Stimulated activated CD4-positive, alpha-beta T cell treated with anti-CD3 and anti-CD28 coated beads, Interleukin-4, amount 100 ng/mL, for 4 hours (primary cell): ENCODE measurements at places on chromosomes 1 and 21.

GRCh38 chr1:212935387-212935981 is 14.9 kb upstream of the VASH2 start:
- no peak for DNase-seq

- DNase-seq: no peak
Observed at GRCh38 chr1:157781048-157781447, 4.1 kb upstream of the FCRL2 start.

DNA sequence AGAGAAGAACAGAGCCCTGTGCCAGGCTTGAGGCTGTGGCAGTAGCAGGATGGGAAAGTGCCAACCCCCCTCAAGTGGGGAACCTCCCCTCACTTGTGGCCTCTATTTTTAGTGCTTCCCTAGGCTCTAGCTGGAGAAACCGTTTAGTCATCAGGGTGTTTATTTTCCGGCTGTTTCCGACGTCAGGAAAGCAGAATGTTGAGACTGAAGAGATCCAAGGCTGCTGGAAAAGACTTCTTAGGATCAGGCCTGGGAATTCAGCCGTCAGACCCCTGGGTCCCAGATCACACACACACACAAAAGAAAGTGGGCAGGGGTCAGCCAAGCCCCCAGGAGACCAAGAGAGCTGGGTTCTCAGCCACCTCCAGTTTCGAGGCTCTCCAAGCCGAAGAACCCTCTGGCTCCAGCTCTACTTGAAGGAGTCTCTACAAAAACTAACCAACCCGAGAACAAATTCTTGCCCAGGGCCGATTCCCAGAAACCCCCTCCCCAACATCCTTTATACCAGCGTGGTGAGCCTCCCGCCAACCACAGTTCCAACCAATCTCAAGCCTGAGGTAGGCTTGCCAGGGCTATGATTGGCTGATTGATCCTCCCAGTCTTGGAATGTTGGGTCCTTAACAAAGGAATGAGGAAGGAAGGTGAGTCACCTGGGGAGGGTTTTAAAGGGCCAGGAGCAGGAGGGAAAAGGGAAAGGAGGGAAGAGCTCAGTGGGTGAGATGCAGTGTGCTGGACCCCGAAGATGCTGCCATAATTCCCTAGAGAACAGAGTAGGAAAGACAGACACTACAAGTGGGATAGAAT is 2.5 kb upstream of the MEF2D start:
- DNase-seq: no peak

- no peak for DNase-seq
Observed at GRCh38 chr1:33382661-33383415, 48.1 kb downstream of the PHC2 start.

- DNase-seq: no peak
Observed at GRCh38 chr21:44482581-44483287, 27.4 kb downstream of the LRRC3 start.

DNA sequence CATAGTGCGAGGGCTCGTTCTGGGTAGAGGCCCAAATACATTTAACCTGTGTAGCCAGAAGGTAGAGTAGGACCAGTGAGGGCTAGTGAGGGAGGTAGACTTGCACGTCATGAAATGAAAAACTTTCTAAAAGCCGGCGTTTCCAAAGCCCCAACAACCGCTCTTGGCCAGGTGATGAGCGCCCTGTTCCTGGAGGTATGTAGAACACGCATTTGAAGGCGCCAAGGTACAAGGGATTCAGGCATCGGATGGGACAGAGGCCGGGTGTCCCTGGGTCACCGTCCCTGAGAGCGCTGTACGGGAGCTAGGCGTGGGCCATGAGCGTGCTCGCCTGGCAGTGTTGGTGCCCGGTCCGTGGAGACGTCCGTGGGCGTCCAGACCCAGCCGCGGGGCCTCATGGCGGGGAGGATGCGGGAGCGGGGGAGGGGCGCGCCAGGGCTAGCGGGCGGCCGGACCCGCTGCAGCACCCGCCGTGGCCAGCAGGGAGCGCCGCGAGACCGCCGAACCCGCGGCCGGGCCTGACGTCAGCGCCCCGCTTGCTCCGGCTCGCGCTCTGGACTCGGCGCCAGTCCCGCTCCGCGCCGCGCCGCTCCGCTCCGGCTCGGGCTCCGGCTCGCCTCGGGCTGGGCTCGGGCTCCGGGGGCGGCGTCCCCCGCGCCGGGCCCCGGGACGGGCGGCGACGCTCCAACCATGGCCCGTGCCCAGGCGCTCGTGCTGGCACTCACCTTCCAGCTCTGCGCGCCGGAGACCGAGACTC is at the start of gene PTPRU:
Gene PTPRU (plus strand): TSS at position 568 of the 757 bp plus-strand sequence. CDS start 123 bp downstream, at position 691.
- peak; percentile 67 for DNase-seq

GRCh38 chr1:203139976-203140475 is 12.5 kb downstream of the ADORA1 start:
- DNase-seq: no peak

- DNase-seq: peak; percentile 63
Observed at GRCh38 chr1:27102707-27103468, 52.0 kb downstream of the SLC9A1 start.

GRCh38 chr1:18999359-18999758 is 42.9 kb upstream of the IFFO2 start:
- DNase-seq: no peak

DNA sequence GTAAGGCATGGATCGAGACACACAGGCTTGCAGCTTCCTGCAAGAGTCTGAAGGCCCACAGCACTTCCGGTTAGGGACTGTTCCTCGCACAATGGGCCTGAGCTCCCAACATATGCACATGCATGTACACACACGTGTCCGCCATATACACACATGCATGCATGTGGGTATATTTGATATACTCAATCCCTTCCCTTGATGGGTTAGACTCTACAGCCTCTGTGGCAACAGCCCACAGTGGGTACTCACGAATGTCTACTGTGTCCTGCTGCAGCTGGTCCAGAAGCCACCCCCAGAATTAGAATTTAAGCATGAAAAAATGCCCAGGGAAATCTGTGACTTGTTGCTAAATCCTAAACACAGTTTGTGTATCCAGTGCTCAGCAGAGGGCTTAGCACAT is 9.9 kb downstream of the F3 start:
- no peak for DNase-seq

DNA sequence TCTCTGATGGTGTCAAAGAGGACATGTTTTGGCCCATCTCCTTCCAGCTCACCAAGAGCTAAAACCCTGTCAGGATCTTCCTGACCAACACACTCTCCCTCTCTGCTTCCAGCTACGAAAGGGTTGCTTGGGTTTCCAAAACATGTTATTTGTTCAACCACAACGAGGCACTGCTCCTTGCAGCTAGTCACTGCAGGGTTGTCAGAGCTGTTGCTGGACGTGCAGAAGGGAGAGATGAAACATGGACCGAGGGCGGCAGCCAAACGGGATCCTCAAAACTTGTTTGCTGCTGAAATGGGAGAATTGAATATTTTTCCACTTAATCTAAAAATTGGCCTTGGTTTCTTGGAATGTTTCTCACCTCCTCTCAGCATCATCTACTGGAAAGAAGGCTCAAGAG is 12.4 kb downstream of the ZBTB18 start:
- DNase-seq: no peak

GRCh38 chr1:110067893-110068645 is 2.4 kb downstream of the ALX3 start:
- no peak for DNase-seq

- DNase-seq: no peak
Observed at GRCh38 chr21:29053656-29054055, 19.8 kb downstream of the CCT8 start.

DNA sequence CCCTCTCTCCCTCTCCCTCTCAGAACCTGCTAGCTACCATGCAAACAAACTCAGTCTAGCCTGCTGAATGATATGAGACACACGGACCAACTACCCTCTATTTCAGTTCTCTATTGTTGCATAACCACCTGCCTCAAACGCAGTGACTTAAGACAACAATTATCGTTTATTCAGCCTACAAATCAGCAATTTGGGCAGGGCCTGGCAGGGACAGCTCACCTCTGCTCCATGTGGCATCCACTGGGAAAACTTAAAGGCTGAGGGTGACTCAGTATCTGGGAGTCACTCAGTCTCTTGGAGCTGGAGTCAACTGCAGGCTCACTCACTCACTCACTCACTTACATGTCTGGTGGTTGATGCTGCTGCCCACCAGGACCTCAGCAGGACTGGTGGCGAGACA is 121.3 kb downstream of the SEC16B start:
- no peak for DNase-seq

GRCh38 chr1:203307641-203308126 is 2.4 kb downstream of the BTG2 start:
- no peak for DNase-seq

DNA sequence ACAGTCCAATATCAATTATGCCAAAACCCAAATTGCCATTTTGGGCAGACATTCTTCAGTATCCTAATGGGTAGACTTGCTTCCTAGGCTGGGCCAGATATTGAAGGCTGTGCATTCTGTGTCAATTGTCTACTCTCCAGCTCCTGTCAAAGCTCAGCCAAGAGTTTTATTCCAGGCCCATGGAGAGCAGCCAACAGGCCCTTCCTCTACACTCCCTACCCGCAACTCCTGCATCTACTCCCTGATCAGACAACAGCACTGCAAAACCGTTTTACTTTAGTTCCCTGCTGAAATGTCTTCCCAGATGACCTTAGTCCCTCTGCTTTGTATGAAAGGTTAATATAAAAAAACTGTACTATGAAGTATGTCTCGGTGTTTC is 6.6 kb upstream of the ADORA3 start:
- DNase-seq: no peak

DNA sequence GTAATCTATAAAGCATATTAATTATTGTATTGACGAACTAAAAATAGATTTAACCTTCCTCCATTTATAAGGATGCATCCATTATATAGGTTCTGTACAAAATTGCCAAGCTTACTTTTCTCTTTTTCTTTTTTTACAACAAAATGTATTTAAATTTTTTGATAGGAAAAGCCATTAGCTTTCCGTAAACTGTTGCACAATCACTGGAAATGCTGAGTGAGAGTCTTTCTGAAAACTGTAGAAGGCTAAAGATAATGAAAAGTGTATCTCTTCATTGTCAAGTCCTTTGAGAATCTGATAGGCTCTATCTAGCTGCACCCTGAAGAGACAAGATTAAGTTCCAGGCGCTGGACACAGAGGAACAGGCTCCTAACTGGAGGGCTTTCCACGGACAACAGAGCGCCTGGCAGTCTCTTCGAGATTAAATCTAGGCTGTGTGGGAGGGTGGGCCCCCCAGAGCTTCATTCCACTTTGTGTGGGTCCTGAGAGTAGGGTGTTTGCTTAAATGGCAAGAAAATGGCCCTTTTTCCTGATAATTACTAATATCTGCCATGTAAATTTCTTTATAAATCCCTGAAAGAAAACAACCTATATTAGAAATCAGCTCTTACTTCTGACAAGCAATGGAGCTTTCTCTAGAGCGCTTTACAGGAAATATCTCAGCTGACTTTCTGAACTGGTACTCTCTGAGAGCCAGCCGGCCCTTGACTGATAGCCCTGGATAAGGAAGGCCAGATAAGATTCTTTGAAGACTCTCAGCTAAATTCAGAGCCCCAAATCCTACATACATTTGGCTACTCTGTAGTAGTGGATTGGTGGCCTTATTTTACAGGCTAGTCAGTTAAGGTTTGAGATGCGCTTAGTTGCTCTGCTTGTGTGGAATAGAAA is 108.3 kb downstream of the FMN2 start:
- no peak for DNase-seq

GRCh38 chr1:43007377-43008114 is 48.9 kb upstream of the SLC2A1 start:
- no peak for DNase-seq

DNA sequence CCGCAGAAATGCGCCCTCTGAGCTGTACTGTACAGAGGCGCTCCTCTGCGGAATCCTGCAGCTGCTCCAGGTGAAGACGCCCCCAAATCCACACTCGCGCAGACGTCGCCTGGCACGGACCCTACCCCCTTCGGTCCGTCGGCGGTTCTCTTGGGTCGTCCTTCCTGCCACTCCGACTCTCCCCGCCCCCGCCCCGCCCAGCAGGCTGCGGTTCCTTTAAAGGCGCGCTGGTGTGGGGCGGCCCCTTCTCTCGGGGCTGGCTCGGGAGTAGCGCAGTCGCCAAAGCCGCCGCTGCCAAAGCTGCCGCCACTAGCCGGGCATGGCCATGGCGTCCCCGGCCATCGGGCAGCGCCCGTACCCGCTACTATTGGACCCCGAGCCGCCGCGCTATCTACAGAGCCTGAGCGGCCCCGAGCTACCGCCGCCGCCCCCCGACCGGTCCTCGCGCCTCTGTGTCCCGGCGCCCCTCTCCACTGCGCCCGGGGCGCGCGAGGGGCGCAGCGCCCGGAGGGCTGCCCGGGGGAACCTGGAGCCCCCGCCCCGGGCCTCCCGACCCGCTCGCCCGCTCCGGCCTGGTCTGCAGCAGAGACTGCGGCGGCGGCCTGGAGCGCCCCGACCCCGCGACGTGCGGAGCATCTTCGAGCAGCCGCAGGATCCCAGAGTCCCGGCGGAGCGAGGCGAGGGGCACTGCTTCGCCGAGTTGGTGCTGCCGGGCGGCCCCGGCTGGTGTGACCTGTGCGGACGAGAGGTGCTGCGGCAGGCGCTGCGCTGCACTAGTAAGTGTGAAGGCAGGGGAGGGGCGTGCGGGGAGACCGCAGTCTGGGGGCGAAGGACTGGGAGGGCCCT is at the start of gene RASSF5:
Gene RASSF5 (plus strand): TSS at position 248 of the 846 bp plus-strand sequence. CDS start 72 bp downstream, at position 320.
- DNase-seq: peak; percentile 76

DNA sequence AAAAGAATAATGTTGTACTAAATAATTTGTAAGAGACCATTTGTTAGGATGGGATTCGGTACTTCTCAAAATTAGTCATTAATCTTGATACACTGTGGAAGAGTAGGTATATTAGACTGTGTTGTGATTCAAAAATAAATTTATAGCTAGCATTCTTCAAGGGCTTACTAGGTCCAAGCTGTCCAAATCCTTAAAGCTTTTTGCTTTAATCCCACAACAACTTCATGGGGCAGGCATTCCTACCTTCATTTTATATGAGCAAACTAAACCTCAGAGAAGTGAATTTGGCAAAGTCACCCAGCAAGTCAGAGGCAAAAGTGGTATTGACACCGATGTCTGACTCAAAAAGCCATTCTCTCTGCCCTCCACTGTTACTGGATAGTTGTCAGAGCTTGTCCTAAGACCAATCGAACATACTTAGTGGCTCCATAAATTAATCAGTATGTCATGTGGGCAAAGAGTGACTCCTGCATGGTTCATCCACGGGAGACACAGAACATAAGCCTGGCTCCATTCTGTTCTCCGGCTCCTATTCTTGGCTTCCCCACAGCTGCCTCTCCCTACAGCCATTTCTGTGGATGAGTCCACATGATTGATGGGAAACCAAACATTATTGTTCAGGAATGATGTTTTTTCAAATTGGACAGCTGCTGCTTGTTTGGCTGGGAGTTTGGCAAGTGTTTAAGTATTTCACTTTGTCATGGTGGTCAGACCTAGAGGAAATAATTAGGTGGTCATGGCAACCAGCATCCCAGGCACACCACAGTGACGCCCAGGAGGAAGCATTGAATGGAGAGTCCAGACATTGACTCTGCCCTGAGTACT is 133.4 kb upstream of the FGGY start:
- DNase-seq: no peak

GRCh38 chr1:246564839-246565750 is 966 bp downstream of the TFB2M start:
- no peak for DNase-seq

DNA sequence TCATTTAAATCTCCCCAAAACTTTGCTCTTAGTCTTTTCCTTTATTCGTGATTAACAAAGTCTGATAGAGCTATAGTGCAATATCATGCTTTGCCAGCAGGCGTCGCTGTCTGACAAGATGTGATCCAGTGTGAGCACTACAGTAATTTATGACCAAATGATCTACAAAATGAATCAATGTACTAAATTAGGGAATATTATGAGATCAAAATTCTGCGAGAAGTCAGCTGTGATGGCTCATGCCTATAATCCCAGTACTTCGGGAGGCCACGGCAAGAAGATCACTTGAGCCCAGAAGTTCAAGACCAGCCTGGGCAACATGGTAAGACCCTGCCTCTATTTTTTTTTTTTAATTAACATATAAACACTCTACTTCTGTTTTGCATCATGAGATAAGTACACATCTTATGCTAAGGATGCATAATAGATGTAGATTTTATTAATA is 3.6 kb upstream of the SPSB1 start:
- DNase-seq: peak; percentile 84
